HEK293T (cell line): ENCODE measurements at places on chromosomes 2 and 18.

- no peak for DNase-seq
Observed at GRCh38 chr2:217981084-217981730, 21.6 kb downstream of the TNS1 start.

DNA sequence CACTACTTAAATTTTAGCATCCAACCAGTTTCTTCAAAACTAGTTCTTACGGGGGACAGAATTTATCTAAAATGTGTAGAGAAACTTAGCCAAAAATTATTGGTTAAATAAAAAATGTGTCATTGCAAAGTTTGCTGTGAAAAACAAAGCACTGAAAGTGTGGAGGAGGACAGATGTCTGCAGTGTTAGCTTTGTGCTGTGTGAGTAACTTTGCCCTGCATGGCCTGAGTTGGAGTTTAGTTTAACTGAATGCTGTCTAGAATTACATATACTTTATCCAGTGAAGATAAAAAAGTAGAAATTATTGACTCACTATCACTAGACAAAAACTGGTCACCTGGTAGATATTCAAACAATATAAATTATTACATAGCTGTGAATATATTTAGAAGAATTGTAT, 1225.2 kb upstream of the CELF4 start:
- DNase-seq: no peak

DNA sequence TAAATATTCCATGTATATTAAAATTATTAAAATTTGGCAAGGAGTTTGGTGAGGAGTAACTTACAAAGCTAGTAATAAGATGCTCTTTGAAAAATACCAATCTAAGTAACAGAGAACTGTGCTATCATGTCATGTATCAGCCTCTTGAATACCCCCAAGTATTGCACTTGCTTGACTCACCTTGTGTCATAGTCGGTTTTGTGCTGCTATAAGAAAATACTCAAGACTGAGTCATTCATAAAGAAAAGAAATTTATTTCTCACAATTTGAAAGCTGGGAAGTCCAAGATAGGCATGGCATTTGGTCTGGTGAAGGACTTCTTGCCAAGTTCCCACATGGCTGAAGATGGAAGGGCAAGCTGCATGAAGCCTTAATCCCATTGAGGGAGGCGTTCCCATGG, 179.2 kb downstream of the MEMO1 start:
- DNase-seq: no peak

DNA sequence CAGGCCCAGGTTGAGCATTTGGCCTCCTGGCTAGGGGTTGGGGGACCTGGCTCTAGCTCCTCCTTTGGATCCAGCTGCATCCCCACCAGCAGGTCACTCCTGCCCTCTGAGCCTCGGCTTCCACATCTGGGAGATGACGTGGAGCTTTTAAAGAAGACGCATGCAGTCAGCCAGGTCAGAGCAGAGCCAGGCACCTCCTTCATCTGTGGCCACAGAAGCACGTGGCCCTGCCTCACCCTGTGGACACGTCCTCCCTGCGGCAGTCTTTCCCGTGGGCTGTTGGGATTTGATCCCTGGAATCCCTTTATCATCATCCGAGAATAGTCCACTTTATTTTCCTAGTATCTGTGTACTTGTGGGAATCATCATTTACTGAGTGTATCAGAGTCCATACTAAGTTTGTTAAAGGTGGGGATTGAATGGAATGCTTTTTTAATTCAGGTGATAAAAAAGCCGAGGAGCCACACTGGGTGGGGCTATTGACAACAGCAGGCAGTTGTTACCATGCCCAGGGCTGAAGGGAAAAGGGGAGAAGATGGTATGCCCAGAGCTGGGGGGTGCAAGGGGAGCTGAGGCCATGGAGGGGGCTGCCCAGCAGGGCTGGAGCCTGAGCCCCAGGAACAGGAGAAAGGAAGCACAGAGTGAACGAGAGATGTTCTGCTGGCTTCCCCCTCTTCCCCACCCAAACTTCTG, 170.1 kb downstream of the LAMA1 start:
- no peak for DNase-seq

DNA sequence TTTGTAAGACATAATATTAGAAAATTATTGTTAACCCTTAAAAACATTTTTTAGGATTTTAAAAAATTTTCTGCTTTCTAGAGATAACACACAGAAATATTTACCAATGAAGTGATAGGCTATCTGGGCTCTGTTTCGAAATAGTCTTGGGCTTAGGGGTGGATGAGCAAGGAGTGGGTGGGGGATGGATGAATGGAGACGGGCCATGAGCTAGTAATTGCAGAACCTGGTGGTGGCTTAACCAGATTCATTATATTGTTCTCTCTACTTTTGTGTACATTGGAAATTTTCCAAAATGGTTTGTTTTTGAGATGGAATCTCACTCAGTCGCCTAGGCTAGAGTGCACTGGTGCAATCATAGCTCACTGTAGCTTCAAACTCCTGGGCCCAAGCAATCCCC, 89.6 kb downstream of the TCF7L1 start:
- DNase-seq: no peak

- no peak for DNase-seq
Observed at GRCh38 chr2:232562515-232563151, 12.1 kb downstream of the EIF4E2 start.

GRCh38 chr18:413233-413632, 87.3 kb downstream of the COLEC12 start:
- no peak for DNase-seq

GRCh38 chr2:238952261-238952919, 104.5 kb downstream of the TWIST2 start:
- no peak for DNase-seq

- DNase-seq: no peak
Observed at GRCh38 chr2:180146541-180146940, 139.4 kb upstream of the CWC22 start.

- no peak for DNase-seq
Observed at GRCh38 chr2:70115646-70116442, 28.6 kb downstream of the PCBP1 start.

- DNase-seq: no peak
Observed at GRCh38 chr2:120678251-120678650, 57.4 kb upstream of the GLI2 start.

- no peak for DNase-seq
Observed at GRCh38 chr2:65353927-65354326, 78.5 kb downstream of the SPRED2 start.

- no peak for DNase-seq
Observed at GRCh38 chr2:14654835-14655282, 22.3 kb downstream of the LRATD1 start.

- peak; percentile 27 for DNase-seq
Observed at GRCh38 chr18:21820033-21820810, 79.6 kb downstream of the MIB1 start.

GRCh38 chr18:22838639-22839277, 94.4 kb upstream of the RBBP8 start:
- no peak for DNase-seq

- DNase-seq: no peak
Observed at GRCh38 chr2:187684174-187684573, 129.9 kb upstream of the TFPI start.

DNA sequence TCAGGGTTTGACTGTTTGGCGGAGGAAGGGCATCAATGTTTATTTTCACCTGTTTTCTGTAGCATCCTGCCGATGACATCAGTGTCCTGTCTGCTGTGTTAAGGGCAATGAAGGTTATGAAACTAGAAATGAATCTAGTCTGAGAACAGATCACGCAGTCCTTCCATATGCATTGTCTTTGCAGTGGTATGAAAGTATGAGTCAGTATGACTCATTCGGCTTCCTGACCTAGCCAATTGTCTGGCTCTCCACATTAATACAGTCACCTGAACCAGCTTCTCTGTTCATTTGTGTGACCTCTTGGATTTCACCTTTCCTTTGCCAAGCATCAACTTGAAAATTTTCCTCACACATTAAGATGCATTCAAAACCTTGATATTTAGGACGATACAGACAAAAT, 353.8 kb downstream of the RND3 start:
- DNase-seq: peak; percentile 8

DNA sequence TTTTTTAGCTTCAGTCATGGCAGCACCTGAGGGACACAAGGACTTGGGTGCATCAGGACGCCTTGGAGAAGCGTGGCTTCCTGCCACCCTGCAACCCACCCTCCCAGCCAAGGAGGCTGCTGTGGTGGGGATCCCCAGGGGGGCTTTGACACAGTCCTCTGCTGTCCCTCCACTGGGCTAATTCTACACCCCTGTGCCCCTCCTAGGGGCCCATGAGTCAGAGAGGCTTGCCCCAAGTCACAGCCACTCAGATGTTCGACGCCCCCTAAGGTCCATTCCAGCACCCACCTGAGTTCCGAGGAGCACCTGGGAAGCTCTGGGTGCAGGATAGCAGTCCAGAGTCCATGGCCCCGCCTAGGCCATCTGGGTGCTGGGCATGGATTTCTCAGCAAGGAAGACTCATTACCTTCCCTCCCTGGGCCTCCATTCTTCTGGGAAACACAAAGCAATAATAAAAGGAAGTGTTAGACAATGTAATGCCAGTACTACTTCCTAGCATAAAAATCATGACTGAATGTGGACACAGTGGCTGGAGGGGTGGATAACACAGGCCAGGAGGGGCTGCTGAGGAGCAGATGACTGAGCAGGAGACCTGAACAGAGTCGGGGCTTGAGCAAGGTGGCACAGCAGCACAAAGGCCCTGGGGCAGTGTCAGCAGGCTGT, 3.7 kb downstream of the ALPG start:
- no peak for DNase-seq
